ENCODE measurements at places on chromosomes 2 and 18.

- DNase-seq = no peak
Measured at GRCh38 chr2:43831543-43832294, 6.9 kb downstream of the ABCG5 start.

GRCh38 chr18:43238429-43238828 lies 38.9 kb downstream of the SYT4 start:
- DNase-seq = no peak

DNA sequence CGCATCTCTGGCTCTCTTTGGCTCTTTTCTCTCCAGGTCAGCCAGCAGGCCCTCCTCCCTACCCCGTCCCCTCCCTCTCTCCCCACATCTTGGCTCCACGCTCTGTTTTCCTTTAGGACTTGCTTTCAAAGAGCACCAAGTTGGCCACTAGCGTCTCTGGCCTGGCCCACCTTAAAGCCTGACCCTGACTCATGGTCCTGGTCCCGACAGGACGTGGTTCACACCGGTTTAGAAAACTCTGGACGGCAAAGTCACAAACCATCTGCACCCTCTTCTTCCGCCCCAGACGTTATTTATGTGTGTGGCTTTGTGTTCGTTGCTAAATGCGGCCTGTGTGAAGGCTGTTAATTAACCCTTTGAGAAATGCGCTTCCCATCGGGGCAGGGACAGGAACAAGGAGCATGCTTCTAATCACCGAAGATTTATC lies 169.0 kb upstream of the HAAO start:
- DNase-seq = no peak

DNA sequence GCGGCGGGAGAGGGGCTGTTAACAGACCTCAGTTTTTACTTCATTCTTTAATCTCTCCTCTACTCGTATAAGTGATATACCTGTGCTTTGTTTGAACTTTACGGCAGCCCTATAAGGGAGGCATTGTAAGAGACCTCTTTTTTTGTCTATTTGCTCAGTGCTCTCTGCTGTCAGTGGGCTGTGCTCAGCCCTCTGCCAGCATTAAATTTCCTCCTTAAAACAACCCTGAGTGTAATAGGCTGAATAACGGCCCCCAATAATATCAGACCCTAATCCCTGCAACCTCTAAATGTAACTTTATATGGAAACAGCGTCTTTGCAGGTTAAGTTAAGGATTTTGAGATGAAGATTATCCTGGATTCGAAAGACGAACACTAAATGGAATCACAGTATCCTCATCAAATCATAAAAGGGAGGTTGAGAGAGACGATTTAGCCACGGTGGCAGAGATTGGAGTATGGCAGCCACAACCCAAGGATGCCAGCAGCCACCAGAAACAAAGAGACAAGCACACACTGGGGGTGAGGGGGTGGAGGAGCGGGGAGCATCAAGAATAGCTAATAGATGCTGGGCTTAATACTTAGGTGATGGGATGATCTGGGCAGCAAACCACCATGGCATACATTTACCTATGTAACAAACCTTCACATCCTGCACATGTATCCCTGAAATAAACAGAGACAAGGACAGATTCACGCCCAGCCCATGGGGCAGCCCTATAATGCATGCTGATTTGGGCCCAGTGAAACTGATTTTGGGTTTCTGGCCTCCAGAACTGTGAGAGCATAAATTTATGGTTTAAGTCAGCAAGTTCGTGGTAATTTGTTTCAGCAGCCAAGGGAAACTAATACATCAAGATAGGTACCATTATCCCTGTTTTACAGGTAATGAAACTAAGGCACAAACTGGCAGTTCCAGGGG lies 894 bp upstream of the FARSB start:
- DNase-seq = no peak

GRCh38 chr18:49994410-49994809 lies 181.1 kb upstream of the ACAA2 start:
- no peak for DNase-seq
